ENCODE measurements at places on chromosomes 1 and 21. TPM values are rescaled to one million over a fixed set of nuclear protein-coding genes. Genes with fewer than 3 reads are reported as not detected.
A peak's percentile ranks its signal among the peaks of the same experiment; 100 is the strongest.

The NCF2 gene
- total RNA-seq, result 4.6 TPM

The IVL gene
- not detected for total RNA-seq

The LMX1A gene
- total RNA-seq, result not detected

The DMBX1 gene
- not detected for total RNA-seq

The AMY1A gene
- total RNA-seq, result not detected

The OR2AK2 gene
- total RNA-seq, result not detected

The CCDC30 gene
- total RNA-seq, result 1.5 TPM

The NT5C1A gene
- total RNA-seq, result not detected

The NEGR1 gene
- total RNA-seq, result not detected

The MATN1 gene
- 0.91 TPM for total RNA-seq

The A3GALT2 gene
- not detected for total RNA-seq

GRCh38 chr1:170743083-170743482, 79.2 kb downstream of the PRRX1 start:
- H3K27ac ChIP-seq, result no peak overlapping the region
- no peak overlapping the region for H3K4me3 ChIP-seq
- no peaks in the 10 kb centered on the region for H3K4me1 ChIP-seq
- no peak for DNase-seq
- H3K36me3 ChIP-seq, result no peaks in the 10 kb centered on the region

DNA sequence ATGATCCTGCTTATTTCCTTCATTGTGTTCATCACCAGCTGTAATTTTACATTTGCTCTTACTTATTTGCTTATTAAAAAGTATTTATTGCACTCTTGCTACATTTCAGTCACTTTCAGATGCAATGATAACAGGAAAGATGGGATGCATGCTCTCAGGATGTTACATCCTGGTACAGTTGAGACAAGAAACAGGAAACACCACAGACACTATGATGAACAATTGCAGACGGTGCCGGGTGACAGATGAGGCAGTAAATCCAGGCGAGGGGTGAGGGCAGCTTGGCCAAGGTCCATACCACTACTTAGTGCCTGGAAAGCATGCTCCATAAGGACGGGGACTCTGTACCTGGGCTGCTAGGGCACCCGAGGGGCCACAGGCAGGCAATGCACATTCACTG, 156.6 kb upstream of the RAB4A start:
- H3K4me3 ChIP-seq, result no peak overlapping the region
- DNase-seq, result no peak
- H3K27ac ChIP-seq, result no peak overlapping the region
- no peaks in the 10 kb centered on the region for H3K27me3 ChIP-seq

GRCh38 chr1:153680120-153680403, 1.6 kb downstream of the NPR1 start:
- H3K36me3 ChIP-seq, result no peaks in the 10 kb centered on the region
- peaks cover 41% of the 10 kb centered on the region for H3K27me3 ChIP-seq
- no peak overlapping the region for H3K4me3 ChIP-seq
- peaks cover 20% of the 10 kb centered on the region for H3K4me1 ChIP-seq
- no peak for DNase-seq

GRCh38 chr1:104082221-104082620, 332.5 kb downstream of the AMY1C start:
- DNase-seq, result no peak
- no peaks in the 10 kb centered on the region for H3K36me3 ChIP-seq
- no peak overlapping the region for H3K4me3 ChIP-seq

DNA sequence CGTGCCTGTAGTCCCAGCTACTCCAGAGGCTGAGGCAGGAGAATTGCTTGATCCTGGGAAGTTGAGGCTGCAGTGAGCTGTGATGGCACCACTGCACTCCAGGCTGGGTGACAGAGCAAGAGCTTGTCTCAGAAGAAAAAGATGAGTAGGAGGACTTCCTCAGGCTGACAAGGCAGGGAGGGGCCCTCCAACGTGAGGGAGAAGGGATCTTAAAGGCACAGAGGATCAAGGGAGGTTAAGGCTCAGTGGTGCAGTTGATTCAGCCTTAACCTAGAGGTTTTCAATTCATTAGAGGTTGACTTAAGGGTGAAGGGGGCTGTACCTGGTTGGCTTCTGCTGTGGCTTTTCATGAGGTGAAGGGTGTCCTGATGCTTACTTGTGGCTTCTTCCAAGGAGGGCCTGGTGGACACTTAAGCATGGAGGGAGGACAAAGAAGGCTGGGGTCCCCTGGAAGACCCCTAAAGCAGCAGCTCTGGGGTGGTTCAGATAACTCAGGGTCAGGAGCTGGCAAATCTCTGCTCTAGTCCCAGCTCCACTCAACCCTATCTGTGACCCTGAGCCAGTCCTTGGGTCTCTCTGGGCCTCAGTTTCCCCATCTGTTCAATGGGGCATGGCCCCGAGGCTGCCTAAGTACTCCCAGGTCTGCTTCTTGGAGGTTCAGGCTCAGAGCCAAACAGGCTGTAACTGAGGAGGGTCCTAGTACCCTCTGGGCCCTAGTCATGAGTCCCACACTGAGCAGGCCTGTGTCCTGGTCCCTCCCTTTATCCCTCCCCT, 6.3 kb downstream of the EXTL1 start:
- no peaks in the 10 kb centered on the region for H3K27me3 ChIP-seq
- no peaks in the 10 kb centered on the region for H3K4me1 ChIP-seq
- H3K27ac ChIP-seq, result no peak overlapping the region
- H3K36me3 ChIP-seq, result no peaks in the 10 kb centered on the region
- no peak overlapping the region for H3K4me3 ChIP-seq
- no peak for DNase-seq

DNA sequence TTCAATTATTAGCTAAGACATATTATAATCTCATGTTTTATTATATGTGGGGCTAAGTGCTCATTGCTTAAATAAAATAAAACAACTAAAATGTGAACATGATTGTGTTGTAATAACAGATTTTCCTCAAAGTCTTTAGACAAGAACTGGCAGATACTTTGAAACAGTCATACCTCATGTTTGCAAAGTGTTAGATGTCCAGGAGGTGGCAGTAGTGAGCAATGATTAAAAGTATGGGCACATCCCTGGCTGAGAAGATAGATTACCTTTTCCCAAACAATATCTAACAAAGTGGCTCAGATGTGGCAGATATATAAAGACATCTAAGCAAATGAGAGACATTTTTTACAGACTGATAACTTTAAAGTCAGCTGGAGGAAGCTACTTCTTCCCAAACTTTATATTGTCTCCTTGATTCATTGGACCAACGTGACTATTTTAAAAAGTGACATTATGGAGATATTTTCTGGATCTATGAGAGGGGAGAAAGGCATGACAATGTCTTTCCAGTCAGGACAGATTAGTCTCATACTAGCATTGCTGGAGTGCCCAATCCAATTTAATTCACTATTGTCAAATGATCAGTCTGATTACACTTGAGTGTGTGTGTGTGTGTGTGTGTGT, 269.8 kb downstream of the S1PR1 start:
- no peaks in the 10 kb centered on the region for H3K4me1 ChIP-seq
- DNase-seq, result peak; percentile 2
- no peak overlapping the region for H3K4me3 ChIP-seq
- no peaks in the 10 kb centered on the region for H3K27me3 ChIP-seq

- H3K27me3 ChIP-seq, result no peaks in the 10 kb centered on the region
- peaks cover 14% of the 10 kb centered on the region for H3K4me1 ChIP-seq
- H3K36me3 ChIP-seq, result no peaks in the 10 kb centered on the region
- H3K27ac ChIP-seq, result no peak overlapping the region
- no peak overlapping the region for H3K4me3 ChIP-seq
Observed at GRCh38 chr21:31142600-31142999, 104.3 kb upstream of the KRTAP19-8 start.

GRCh38 chr1:1858382-1859086, 32.4 kb downstream of the GNB1 start:
- peak; percentile 16 for DNase-seq
- H3K36me3 ChIP-seq, result peaks cover 3% of the 10 kb centered on the region
- no peaks in the 10 kb centered on the region for H3K27me3 ChIP-seq
- no peak overlapping the region for H3K27ac ChIP-seq
- H3K4me1 ChIP-seq, result peaks cover 72% of the 10 kb centered on the region
- no peak overlapping the region for H3K4me3 ChIP-seq

GRCh38 chr1:173429471-173430402, 47.4 kb upstream of the PRDX6 start:
- H3K36me3 ChIP-seq, result no peaks in the 10 kb centered on the region
- peaks cover 17% of the 10 kb centered on the region for H3K4me1 ChIP-seq
- H3K27ac ChIP-seq, result peak overlapping the region; percentile 34

GRCh38 chr1:19616489-19616888, 27.6 kb upstream of the NBL1 start:
- no peak overlapping the region for H3K4me3 ChIP-seq
- no peak for DNase-seq
- H3K27me3 ChIP-seq, result no peaks in the 10 kb centered on the region
- H3K27ac ChIP-seq, result no peak overlapping the region
- no peaks in the 10 kb centered on the region for H3K4me1 ChIP-seq

GRCh38 chr21:34986561-34987500, 62.3 kb downstream of the RUNX1 start:
- H3K4me3 ChIP-seq, result peak overlapping the region; percentile 26
- H3K27ac ChIP-seq, result peak overlapping the region; percentile 8
- no peaks in the 10 kb centered on the region for H3K36me3 ChIP-seq
- peaks cover 94% of the 10 kb centered on the region for H3K4me1 ChIP-seq

DNA sequence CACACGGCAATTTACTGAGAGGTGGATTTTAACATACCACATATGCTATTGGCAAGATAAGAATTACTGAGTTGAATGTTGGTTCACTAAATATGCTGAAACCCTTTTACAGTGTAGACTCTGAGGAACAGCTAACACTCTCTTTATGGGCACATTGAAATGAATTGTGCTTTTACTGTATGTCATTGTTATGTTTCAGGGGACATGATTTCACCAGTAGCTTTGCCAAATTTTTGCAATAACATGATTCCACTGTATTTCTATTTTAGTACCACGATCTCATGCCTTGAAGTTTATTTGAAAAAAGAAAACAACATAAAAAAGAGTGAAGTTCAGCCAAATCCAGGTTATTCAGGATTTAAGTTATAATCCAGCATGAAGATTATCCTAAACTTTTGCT, 188.5 kb downstream of the HLX start:
- H3K4me3 ChIP-seq, result no peak overlapping the region
- DNase-seq, result no peak
- H3K27me3 ChIP-seq, result no peaks in the 10 kb centered on the region
- no peaks in the 10 kb centered on the region for H3K36me3 ChIP-seq
- H3K4me1 ChIP-seq, result no peaks in the 10 kb centered on the region

GRCh38 chr1:153565529-153566374, at the start of gene S100A2:
S100A2 (minus strand) TSS chr1:153565844; CDS start chr1:153563877, 1,967 bp downstream.
- peak; percentile 54 for DNase-seq
- no peak within 1 kb of the TSS for H3K4me3 ChIP-seq
- H3K27ac ChIP-seq, result peak within 1 kb of the TSS; percentile 43
- no peaks in the 10 kb centered on the region for H3K36me3 ChIP-seq
- no peaks in the 10 kb centered on the region for H3K27me3 ChIP-seq

DNA sequence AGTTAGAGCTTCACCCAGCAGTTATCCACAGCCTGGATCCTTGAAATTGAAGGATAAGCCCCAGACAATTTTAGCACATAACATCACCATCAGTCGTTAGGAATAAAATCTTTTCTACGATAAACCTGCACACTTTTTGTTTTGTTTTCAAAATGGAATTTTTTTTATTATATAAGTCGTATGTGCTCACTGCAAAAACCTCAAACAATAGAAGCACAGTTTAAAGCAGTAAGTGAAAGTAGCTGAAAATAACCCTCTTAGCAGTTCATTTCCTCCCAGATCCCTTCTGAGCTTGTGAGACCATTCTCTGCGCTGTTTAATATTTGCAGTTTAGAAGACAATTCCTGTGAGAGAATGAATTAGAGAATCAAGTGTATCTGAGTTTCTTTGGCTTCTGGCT, 38.3 kb downstream of the ELK4 start:
- no peak for DNase-seq
- no peaks in the 10 kb centered on the region for H3K27me3 ChIP-seq
- H3K36me3 ChIP-seq, result no peaks in the 10 kb centered on the region
- H3K27ac ChIP-seq, result peak overlapping the region; percentile 41

DNA sequence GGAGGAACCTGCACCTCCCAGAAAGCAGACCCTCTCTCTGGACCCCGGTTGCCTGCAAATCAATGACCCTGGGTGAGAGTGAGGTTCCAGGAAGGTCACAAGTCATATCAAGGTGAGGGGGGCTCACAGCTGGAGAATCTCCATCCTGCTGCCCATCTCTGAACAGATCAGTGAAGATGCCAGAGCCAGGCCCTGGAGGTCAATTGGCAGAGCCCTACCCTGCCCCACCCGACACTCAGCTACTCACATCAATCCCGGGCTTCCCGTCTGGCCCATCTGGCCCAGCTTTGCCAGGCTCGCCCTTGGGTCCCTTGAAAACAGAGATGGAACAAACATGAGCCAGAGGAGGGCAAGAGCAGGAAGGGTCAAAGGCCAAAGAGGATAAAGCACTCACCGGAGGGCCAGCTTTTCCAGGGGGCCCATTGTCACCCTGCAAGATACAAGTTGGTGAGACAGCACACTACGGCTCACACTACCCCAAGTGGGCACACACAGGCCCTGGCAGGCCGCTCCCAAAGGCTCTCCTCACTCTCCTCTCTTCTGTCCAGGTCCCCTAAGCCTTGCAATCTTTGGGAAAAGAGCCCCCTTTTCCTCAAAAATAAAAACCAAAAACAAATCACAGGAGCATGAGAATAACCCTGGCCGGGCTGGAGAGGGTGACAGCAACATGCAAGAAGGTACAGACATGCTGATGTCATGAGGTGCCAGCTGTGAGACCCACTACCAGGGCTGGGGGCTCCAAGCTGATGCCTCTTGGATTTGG, 2.9 kb downstream of the COL9A2 start:
- DNase-seq, result no peak
- H3K36me3 ChIP-seq, result no peaks in the 10 kb centered on the region
- peaks cover 5% of the 10 kb centered on the region for H3K27me3 ChIP-seq

DNA sequence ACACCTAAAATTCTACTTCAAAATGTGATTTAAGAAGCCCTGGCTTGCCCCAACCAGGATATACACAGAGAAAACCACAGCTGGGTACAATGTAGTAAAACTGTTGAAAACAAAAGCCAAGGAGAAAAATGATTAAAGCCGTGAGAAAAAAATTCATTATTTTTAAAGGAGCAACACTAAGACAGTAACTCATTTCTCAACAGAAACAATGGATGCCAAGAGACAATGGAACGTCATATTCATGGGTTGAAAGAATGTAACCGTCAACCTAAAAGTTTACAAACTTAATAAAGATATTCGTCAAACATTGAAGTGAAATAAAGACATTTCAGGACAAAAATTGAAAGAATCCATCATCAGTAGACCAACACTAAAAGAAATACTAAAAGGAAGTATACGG, 340.9 kb downstream of the KIF26B start:
- no peaks in the 10 kb centered on the region for H3K4me1 ChIP-seq
- H3K4me3 ChIP-seq, result no peak overlapping the region
- no peaks in the 10 kb centered on the region for H3K36me3 ChIP-seq
- no peaks in the 10 kb centered on the region for H3K27me3 ChIP-seq

GRCh38 chr1:23727362-23727811, 15.9 kb upstream of the ELOA start:
- H3K4me3 ChIP-seq, result no peak overlapping the region
- no peaks in the 10 kb centered on the region for H3K4me1 ChIP-seq
- no peak overlapping the region for H3K27ac ChIP-seq

Data from CD8-positive, alpha-beta memory T cell (primary cell).